ENCODE measurements at places on chromosomes 2 and 18.

- DNase-seq = no peak
Observed at GRCh38 chr18:51446571-51447210, 249.2 kb upstream of the MEX3C start.

- DNase-seq = no peak
Observed at GRCh38 chr2:160125828-160126227, 63.4 kb upstream of the PLA2R1 start.

GRCh38 chr2:149467436-149467835 is 120.1 kb downstream of the MMADHC start:
- no peak for DNase-seq

DNA sequence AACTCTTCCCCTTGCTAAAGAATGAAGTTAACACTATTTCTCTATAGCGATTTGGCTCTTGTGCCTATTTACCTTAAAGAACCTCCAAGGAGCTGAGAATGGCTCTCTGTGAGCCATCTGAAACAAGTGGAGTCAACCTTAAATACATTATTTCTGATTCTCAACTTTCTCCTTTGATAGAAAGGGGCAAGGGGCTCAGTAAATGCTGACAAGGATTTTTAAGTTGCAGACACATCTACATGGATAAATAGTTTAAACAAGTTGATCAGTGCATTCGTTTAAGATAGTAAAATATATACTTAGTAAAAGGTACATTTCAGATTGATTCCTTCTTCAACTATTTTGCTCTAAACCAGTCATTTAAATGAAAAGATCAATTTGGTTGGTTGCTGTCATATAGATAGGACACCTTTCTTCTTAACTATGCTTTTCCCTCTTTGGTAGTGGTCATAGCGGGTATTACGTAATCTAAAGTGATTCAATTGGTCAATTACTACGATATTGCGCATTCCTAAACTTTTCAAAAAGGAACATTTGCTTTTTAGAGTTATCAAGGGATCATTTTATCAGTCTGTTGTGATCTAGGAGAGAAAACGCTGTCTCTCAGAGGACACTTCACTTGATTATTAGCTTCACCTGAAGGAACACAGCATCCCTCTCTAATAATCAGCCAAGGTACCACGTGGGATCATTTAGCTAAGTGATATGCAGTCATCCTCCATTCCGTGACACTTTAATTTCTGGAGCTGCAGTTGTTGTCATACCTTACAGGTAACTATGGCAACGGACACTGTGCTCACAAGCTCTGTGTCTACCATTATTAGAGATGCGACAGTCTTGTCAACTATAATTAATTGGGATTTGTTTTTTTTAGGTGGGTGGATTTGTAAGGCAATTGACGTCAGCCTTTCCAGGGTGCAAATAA is 50.9 kb upstream of the KCNE4 start:
- no peak for DNase-seq

GRCh38 chr2:67091681-67092080 is 305.5 kb upstream of the ETAA1 start:
- no peak for DNase-seq

Measured in stimulated activated CD4-positive, alpha-beta T cell treated with anti-CD3 and anti-CD28 coated beads, Interleukin-12 subunit alpha, Interleukin-12 subunit beta, amount 100 ng/mL, for 24 hours (primary cell).